ENCODE measurements at places on chromosomes 5 and 9. TPM values are rescaled to one million over a fixed set of nuclear protein-coding genes. Genes with fewer than 3 reads are reported as not detected.
A peak's percentile ranks its signal among the peaks of the same experiment; 100 is the strongest.

GRCh38 chr5:158223054-158223600 lies 364.2 kb upstream of the CLINT1 start:
- no peak for DNase-seq

GRCh38 chr5:113282472-113282871 lies 152.3 kb downstream of the TSSK1B start:
- DNase-seq: no peak

GRCh38 chr9:87678650-87679355 lies 47.1 kb upstream of the CTSL start:
- peak; percentile 72 for DNase-seq

DNA sequence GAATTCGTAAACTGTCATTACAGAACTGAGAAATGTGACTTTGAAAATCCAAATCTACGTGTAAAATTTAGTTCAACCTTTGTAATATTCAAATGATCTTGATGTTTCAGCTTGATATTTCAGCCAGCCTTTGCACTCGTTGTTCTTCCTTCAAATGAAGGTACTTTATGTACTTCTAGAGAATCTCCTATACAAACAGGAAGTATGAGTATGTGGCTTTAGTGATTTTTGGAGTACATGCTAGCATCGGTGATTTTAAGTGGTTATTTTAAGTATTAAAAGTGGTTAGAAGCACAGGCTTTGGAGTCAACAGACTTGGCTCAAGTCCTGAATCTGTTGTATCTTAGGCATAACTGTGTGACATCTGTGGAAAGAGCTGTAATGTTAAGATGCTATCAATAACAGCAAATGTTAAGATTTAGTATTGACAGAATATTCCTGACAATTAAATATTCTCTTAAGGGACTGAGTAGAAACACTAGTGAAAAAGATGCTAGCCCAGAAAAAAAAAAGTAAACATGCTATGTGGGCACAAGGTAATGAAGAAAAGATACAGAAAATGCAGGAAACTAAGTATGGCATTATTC lies 398.0 kb downstream of the ADGRV1 start:
- no peak for DNase-seq

DNA sequence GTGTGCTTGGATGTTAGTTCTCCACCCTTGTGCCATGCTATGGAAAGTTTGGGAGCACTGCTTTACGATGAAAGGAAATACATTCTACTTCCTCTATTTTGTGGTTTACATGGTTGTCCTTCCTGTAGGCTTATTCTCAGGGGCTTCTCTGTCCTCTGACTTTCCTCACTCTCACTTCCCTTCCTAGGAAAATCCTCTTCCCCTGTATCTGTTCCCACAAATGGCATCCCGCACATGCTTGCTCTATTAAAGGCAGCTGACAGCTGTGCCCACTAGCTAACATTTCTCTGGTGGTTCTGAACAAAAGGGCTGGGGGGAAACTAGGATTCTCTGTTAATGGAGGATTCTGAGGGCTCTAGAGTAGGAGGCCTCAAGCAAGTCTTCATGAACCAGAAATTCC lies 52.4 kb downstream of the FAM170A start:
- DNase-seq: no peak

GRCh38 chr5:154447089-154447725 lies 1.4 kb downstream of the SAP30L start:
- peak; percentile 43 for DNase-seq

The NR6A1 gene
- 3.1 TPM for total RNA-seq

The DENND4C gene
- 42.8 TPM for total RNA-seq

The NAIP gene
- total RNA-seq: 11.9 TPM

The RGS14 gene
- total RNA-seq: 22.6 TPM

The SKIC3 gene
- total RNA-seq: 118 TPM
